ENCODE measurements at places on chromosomes 3 and 15.

GRCh38 chr3:87191175-87191574, 35.9 kb upstream of the CHMP2B start:
- DNase-seq, result no peak

DNA sequence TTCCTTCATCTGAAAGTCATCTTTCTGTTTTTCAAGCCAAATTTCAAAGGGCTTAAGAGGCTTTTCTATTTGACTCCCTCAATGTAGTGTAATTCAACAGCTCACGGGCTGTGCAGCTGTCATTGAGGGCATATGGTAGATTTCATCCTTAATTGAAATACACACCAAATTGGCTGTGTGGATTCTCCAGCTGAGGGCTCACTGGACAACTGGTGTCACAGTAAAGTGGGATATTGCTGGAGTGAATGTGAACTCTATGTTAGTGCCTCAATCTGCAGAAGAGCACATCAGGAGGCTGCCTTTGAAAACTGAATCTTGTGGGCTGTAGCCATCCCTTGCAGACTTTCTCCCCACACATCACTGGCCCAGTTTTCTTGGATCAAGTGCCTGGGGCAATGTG, 120.1 kb downstream of the GALK2 start:
- DNase-seq, result no peak

DNA sequence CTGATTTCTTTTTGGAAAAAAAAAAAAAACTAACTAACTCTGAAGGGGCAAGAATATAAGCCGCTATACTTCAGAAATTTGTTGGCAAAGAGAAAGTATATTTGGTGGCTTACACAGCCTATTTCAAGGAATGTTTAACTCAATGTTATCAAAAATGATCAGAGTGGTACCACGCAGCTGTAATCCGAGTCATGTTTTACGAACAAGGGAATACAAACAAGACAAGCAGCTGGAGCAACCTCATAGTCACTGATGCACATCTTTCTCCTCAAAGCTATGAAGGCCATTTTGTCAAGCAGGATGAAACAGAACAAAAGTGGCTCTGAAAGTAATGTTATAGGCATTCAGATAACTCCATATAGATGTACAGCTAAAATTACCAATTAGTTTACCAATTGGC, 81.2 kb downstream of the SCAPER start:
- no peak for DNase-seq

DNA sequence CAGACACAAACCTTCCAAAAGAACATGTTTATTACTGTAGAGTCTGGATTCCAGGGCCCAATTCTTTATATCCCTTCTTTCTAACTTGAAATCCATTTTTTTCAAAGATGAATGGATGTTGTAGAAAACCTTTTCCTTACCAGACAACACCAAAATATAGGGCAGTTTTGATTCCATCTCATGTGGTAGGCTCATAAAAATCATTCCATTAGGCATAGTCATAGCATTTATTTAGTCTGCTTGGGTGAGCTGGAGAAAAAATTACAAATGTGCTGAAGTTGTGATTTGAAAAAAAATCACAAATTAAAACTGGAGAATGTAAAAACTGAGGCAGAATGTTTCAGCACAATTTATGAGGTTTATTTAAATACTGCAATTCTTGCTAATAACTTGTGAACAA, 199.3 kb upstream of the TBC1D5 start:
- DNase-seq, result no peak

- no peak for DNase-seq
These were observed 26.5 kb downstream of the RTP1 start for GRCh38 chr3:187223799-187224198.

DNA sequence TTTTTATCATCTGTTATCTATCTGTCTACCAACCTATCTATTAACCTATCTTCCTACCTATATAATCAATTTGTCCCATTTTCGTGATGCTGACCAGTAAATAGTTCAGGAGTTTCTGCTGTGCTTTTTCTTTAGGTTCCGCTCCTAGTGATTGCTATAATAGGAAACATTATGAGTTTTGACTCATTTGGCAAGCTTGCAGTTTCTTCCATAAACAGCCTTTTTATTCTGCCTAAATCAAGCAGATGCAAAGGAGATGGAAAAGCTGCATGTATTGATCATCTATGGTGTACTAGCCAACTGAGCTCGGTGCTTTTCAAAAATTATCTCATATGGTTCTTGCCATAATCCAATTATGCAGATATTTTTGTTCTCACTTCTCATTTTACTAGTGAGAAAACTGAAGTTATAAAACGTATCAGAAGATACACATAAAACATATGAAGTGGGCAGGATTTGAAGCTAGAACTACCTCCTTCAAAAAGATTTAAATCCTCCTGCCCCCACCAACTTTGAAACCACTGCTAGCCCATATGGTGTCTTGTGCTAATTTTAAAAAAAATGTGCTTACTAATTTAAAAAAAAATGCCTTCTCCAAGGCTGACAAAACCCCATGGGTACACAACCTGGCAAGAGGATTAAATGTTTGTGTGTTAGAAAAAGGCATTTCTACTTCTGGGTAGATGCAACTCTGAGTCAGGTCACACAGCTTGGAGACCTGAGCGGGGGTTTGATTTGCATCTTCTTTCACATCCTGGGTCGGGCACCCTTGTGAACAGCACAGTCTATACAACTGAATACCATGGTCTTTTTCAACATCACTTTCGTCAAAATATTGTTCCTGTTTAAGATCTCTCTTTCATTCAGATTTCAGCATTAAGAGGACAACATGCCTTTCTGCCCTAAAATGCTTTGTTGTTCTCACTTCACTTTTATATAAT, 267.0 kb downstream of the CHL1 start:
- DNase-seq, result no peak

GRCh38 chr3:156620260-156620659, 54.1 kb upstream of the TIPARP start:
- DNase-seq, result no peak

GRCh38 chr3:14460342-14461005, 58.1 kb downstream of the SLC6A6 start:
- no peak for DNase-seq

DNA sequence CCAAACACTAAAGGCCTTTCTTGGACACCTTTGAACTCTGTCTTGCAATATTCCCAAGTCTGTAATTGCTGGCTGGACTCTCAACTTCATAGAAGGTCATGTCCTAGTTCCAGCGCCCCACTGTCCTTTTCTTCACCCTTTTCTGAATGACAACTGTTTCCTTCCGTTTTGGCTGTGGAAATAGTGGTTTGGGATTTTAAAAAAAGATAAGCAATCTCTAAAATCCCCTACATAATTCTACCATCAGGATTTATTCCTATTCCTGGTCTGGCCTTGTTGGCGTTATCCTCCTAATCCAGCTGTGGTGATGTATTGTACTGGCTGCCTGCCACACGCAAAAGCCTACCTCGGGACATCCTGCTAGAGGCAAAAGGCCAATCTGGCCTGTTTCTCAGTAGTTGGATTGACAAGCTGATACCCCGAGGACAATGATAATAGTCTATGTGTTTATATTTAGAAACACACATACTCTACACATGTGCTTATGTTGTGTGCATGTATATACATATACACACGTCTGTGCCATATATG, 440.3 kb upstream of the DPH6 start:
- no peak for DNase-seq

GRCh38 chr3:97235179-97235578, 420.8 kb downstream of the EPHA6 start:
- DNase-seq, result no peak

- DNase-seq, result peak; percentile 49
These were observed 73.8 kb downstream of the MCTP2 start for GRCh38 chr15:94305133-94305532.

GRCh38 chr3:172635588-172635987, 75.3 kb downstream of the NCEH1 start:
- peak; percentile 30 for DNase-seq

DNA sequence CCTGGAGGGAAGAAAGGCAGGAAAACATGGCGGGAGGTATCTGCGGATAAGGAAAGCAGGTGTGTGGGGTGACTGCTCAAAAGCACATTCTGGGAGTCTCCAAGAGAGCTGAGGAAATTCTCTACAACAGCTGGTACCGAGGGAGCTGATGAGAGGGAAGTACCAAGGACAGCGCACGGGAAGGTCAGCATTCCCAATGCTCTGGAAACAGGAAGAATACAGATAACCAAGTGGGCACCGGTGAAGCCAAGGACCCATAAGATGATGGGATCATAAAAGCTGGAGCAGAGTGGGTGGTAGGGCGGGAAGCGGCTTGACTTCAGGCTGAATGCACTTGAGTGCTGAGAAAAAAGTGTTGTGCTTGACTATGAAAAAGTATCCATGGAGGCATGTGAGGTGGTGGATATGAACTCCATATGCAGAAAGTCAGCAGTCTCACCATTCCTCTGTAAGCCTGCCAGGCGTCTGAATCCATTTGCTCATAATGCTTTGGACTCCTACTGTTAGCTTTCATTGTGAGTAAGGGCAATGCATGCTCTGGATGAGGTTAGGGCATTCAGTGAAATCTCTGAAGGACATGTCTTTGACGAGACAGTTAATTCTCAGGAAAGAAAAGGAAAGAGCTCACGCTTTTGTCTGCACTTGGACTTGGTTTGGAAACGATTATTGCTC, 215.5 kb downstream of the NR1D2 start:
- DNase-seq, result no peak

- no peak for DNase-seq
These were observed 89.3 kb upstream of the P2RY1 start for GRCh38 chr3:152745646-152746045.

DNA sequence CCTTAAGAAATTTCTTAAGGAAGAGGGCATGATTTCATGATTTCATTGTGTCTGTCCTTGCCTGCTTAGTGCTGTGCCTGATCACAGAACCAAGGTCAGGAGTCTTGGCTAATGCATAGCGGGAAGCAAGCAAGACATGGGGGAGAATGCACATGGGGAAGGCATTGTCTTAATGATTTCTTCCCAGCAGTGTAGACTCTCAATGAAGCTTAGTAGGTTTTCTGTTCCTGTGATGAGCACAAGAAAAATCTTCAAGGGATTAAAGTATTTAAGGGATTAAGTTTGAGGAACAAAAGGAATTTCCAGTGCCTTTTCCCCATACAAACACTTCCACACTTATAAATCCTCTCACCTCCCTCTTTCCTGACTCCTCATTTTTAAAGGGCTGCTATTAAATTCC, 46.9 kb upstream of the SEMA6D start:
- DNase-seq, result no peak

DNA sequence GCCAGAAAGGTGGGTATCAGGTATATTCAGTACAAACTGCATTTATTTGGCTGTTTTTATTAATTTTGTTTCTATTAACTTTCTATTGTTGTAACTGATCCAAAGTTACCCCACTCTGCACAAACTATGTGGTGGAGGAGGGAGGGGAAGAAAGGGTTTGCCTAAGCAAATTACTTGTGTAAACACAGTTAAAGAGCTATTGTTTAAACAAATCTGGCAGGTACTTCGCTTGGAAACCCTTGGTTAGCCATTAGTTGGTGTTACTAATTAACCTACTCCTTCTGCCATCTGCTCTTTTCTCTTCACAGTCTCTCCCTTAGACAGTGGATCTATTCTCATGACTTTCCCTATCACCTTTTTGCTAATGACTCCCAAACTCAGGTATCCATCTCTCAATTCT, 328.4 kb upstream of the NECTIN3 start:
- no peak for DNase-seq

DNA sequence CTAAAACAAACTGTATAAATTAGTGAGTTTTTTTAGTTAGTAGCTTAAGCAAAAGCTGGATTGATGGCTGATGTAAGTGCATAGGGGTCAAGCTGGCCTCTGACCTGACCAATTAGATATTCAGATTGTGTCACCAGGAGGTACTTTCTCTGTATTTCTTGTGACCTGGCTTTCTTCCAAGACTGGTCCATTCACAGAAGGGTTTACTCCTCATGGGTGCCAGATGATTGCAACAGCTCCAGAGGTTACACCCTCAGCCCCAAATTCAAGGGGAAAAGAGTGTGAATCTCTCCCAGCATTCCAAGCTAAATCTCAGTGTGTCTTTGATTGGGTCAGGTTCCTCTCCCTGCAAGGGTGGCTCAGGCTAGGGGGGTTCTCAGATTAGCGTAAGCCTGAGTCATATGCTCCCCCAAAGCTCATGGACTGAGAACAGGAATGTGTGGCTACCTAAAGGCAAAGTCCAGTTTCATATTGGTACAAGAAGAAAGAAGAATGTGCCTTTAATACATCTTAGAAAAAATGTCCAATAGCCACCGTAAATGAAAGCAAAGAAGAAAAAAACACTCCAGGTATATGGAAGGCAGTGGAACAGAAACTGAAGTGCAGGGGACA, 16.5 kb downstream of the PML start:
- DNase-seq, result no peak

GRCh38 chr3:141992512-141992911, 116.1 kb downstream of the ATP1B3 start:
- DNase-seq, result no peak

GRCh38 chr15:72375501-72375845, 341 bp downstream of the HEXA start:
- DNase-seq, result no peak

DNA sequence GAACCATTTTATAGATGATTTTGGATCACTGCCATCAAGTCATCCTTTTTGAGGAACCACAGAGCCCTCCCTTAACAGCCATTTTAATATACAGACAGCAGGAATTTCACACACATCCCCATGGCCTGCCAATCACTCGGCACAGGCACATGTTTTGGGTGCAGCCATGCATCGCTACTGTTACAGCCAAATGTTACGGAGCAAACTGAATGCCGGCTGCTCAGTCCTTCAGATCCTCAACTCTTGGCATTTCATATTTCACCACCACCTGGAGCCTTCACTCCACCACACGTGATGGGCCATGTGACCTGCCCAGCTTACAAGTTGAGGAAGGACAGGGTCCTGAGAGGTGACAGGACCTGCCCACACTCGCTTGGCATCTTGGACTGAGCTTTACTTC, 90.8 kb downstream of the OXNAD1 start:
- DNase-seq, result no peak

DNA sequence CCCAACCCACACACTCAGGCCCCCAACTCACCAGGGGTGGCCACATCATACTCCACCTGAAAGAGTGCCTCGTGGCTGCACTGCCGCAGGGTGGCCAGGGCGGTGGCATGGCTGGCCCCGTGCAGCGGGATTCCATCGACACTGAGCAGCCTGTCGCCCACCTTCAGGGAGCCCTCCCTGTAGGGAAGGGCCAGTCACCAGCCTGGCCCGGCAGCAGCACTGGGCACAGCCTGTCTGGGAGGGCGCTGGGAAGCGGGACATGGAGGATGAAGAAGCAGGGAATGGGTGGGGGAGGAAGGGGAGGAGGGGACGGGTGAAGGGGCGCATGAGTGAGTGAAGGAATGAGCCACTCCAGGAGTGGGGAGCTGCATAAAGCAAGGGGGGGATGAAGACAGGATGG, 18.5 kb downstream of the GRIP2 start:
- no peak for DNase-seq

DNA sequence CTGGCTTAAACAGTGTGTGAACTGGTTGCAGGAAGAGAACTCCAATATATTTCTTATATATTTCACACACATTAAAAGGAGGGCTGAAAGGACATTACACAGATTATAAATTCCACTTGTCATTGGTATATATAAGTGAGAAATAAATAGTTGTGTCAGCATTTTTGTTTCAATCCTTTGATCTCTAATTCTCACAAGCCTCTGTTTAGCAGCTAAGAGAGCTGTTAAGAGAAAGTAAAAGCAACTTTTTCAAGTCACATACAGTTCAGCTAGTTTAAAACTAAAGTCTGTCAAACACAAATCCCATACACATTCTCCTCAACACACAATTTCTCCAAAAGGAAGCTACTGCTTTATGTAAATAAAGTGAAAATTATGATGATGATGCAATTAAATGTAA, 70.5 kb upstream of the CCDC39 start:
- no peak for DNase-seq

- no peak for DNase-seq
These were observed 107.1 kb upstream of the FHIT start for GRCh38 chr3:61358364-61358763.

GRCh38 chr15:38524156-38524555, 40.5 kb downstream of the RASGRP1 start:
- DNase-seq, result no peak

Data from stimulated activated CD8-positive, alpha-beta memory T cell treated with anti-CD3 and anti-CD28 coated beads, Interleukin-4, amount 100 ng/mL, for 48 hours (primary cell).